Spinal cord (tissue), 10 donors: ENCODE measurements at places on chromosomes 2 and 18. TPM values are rescaled to one million over a fixed set of nuclear protein-coding genes. Genes with fewer than 3 reads are reported as not detected.

DNA sequence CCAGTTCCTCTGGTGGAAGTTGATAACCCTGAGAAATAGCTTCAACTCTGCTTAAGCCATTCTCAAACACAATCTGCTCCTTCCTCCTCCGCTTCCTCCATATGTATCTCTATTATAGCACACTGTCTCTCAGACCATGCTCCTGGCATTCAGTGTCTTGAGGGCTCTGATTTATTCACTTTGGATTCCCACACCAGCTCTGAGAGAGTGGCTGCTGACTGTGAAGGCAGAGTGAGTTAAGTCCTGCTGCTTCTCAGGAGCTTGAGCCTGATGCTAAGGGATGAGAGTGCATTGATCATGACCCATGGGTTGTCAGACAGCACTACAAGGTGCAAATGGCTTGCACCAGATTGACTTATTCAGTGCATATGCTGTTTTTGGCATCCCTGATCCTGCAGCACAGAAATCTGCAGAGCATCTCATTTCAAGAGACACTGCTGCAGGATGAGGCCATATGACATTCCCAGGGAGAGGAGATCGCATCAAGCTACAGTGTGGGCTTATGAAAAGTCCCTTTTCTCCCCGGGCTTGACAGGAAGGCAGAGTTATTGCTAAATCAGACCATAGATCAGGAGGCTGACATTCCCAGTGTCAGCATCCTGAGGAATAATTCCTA is 500.5 kb upstream of the RAB6C start:
- H3K36me3 ChIP-seq: no peaks in the 10 kb centered on the region
- DNase-seq: no peak
- peaks cover 3% of the 10 kb centered on the region for H3K4me1 ChIP-seq
- no peaks in the 10 kb centered on the region for H3K27me3 ChIP-seq
- H3K4me3 ChIP-seq: no peak overlapping the region

- H3K36me3 ChIP-seq: no peaks in the 10 kb centered on the region
- no peak overlapping the region for H3K4me3 ChIP-seq
- H3K27me3 ChIP-seq: no peaks in the 10 kb centered on the region
- no peak overlapping the region for H3K27ac ChIP-seq
- DNase-seq: no peak
Measured at GRCh38 chr2:96403481-96403880, 67.9 kb downstream of the NCAPH start.

Gene ABCG5
- 0.38 TPM for polyA plus RNA-seq

Gene SH3RF3
- 10.4 TPM for polyA plus RNA-seq

Gene MTLN
- polyA plus RNA-seq: 35.1 TPM

- no peak for DNase-seq
- H3K27me3 ChIP-seq: no peaks in the 10 kb centered on the region
- H3K4me1 ChIP-seq: peaks cover 12% of the 10 kb centered on the region
- no peaks in the 10 kb centered on the region for H3K36me3 ChIP-seq
- H3K4me3 ChIP-seq: no peak overlapping the region
Measured at GRCh38 chr2:17799301-17800120, 16.7 kb upstream of the MSGN1 start.

GRCh38 chr2:176500901-176501300 is 231.7 kb downstream of the MTX2 start:
- no peak overlapping the region for H3K4me3 ChIP-seq
- no peak for DNase-seq
- no peaks in the 10 kb centered on the region for H3K27me3 ChIP-seq
- no peak overlapping the region for H3K27ac ChIP-seq
- H3K4me1 ChIP-seq: no peaks in the 10 kb centered on the region

DNA sequence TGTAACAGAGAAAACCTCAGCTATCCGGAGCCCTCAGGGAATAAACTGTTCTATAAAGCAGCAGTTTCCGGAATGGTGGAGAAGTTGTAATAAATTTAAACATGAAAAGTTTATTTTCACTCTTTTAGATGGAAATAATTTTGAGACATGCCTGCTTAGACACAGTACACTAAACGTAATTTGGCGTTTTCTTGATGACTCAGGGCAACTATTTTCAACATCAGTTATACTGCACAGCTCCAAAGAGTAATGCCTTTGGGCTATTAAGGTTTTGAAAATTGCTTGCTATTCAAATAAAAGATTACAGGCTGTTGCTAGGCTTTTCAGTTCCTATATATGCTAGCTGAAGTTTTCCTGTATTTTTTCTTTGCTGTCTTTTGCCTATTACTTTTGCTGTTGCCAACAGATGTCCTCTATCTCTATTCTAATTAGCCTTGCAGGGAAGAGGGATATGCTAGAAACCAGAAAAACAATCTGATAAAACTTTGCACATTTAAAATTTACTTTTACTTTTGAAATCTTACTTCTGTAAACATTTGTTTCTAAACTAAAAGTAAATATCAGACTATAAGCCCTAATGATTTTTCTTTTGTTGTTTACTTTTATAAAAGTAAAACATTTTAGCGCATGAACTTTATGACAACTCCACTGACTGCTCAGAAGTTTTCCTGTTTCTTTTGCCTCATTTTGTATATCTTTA is 113.4 kb upstream of the WDSUB1 start:
- no peaks in the 10 kb centered on the region for H3K4me1 ChIP-seq
- H3K27ac ChIP-seq: no peak overlapping the region
- no peaks in the 10 kb centered on the region for H3K36me3 ChIP-seq
- H3K4me3 ChIP-seq: no peak overlapping the region

Gene L3MBTL4
- 4.2 TPM for polyA plus RNA-seq

Gene TMEM178A
- polyA plus RNA-seq: 55.0 TPM

Gene GCKR
- polyA plus RNA-seq: 1.7 TPM

DNA sequence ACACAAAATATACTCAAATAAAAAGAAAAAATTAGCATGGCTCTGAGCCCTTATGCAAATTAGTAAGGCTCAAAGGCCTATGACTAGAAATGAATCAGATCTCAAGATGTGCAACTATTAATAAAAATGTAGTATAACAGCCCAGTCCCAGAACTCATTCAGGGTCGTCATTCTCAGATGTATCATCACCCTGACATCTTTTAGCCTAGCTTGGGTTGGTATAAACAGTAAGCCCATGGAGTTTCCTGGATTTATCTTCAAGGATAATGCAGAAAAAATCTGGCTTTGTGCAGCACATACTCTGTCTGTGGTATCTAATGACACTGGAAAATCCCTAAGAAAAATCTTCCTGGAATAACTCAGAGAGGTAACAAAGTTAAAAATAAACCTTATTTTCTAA is 239.3 kb downstream of the ZNF385B start:
- H3K36me3 ChIP-seq: no peaks in the 10 kb centered on the region
- no peaks in the 10 kb centered on the region for H3K4me1 ChIP-seq
- no peak overlapping the region for H3K27ac ChIP-seq
- no peak for DNase-seq
- no peaks in the 10 kb centered on the region for H3K27me3 ChIP-seq

Gene MOCOS
- 0.76 TPM for polyA plus RNA-seq

DNA sequence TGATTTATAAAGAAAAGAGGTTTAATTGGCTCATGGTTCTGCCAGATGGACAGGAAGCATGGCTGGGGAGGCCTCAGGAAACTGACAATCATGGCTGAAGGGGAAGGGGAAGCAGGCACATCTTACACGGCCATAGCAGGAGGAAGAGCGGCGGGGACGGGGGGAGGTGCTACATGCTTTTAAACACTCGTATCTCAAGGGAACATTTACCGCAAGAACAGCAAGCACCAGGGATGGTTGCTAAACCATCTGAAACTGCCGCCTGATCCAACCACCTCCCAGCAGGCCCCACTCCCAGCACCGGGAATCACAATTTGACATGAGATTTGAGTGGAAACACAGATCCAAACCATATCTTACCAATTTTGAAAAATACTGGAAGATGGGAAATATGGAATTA is 362.8 kb downstream of the FBXO15 start:
- DNase-seq: no peak
- no peak overlapping the region for H3K4me3 ChIP-seq
- no peaks in the 10 kb centered on the region for H3K27me3 ChIP-seq
- no peak overlapping the region for H3K27ac ChIP-seq
- H3K4me1 ChIP-seq: no peaks in the 10 kb centered on the region

Gene ACOXL
- 0.45 TPM for polyA plus RNA-seq

GRCh38 chr2:72211777-72212485 is 64.3 kb upstream of the CYP26B1 start:
- H3K4me1 ChIP-seq: no peaks in the 10 kb centered on the region
- H3K27ac ChIP-seq: no peak overlapping the region
- DNase-seq: no peak
- no peak overlapping the region for H3K4me3 ChIP-seq
- H3K36me3 ChIP-seq: no peaks in the 10 kb centered on the region
- H3K27me3 ChIP-seq: no peaks in the 10 kb centered on the region

GRCh38 chr18:65322895-65323294 is 427.9 kb upstream of the CDH7 start:
- no peaks in the 10 kb centered on the region for H3K36me3 ChIP-seq
- no peaks in the 10 kb centered on the region for H3K27me3 ChIP-seq
- H3K4me1 ChIP-seq: no peaks in the 10 kb centered on the region
- no peak for DNase-seq
- H3K4me3 ChIP-seq: no peak overlapping the region

- DNase-seq: no peak
- no peak overlapping the region for H3K4me3 ChIP-seq
Measured at GRCh38 chr2:70668911-70669310, 99.1 kb downstream of the ADD2 start.

GRCh38 chr2:71281950-71282349 is 49.6 kb upstream of the ZNF638 start:
- no peaks in the 10 kb centered on the region for H3K27me3 ChIP-seq
- no peak overlapping the region for H3K4me3 ChIP-seq
- no peak overlapping the region for H3K27ac ChIP-seq
- DNase-seq: no peak
- no peaks in the 10 kb centered on the region for H3K36me3 ChIP-seq

GRCh38 chr2:69781321-69782248 is 39.7 kb downstream of the ANXA4 start:
- DNase-seq: no peak
- H3K36me3 ChIP-seq: no peaks in the 10 kb centered on the region
- H3K27me3 ChIP-seq: no peaks in the 10 kb centered on the region

DNA sequence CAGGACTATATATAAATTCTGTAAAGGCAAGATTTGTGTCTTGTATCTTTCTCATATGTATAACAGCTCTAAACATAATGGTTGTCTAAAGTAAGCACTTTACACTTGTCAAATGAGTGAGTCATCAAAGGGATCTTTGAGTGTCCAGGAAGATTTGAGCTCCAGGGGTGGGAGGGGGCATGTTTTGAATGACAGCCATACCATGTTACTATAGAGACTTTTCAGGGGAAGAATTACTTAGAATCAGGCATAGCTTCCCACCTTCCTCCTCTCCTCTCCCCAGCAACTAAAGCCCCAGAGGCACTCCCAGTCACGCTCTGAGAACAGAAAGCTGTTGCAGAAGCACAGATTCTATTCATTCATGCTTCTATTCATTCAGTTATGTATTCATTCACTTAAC is 65.8 kb upstream of the ALK start:
- peak; percentile 13 for DNase-seq
- H3K36me3 ChIP-seq: no peaks in the 10 kb centered on the region
- no peak overlapping the region for H3K27ac ChIP-seq
- no peaks in the 10 kb centered on the region for H3K4me1 ChIP-seq
- no peak overlapping the region for H3K4me3 ChIP-seq

Gene GALNT3
- 7.5 TPM for polyA plus RNA-seq

Gene FAM228A
- polyA plus RNA-seq: 1.8 TPM

GRCh38 chr18:3086871-3087270 is 73.9 kb upstream of the LPIN2 start:
- DNase-seq: no peak
- no peaks in the 10 kb centered on the region for H3K4me1 ChIP-seq
- no peak overlapping the region for H3K4me3 ChIP-seq
- H3K27me3 ChIP-seq: no peaks in the 10 kb centered on the region
- peaks cover 3% of the 10 kb centered on the region for H3K36me3 ChIP-seq
- no peak overlapping the region for H3K27ac ChIP-seq

DNA sequence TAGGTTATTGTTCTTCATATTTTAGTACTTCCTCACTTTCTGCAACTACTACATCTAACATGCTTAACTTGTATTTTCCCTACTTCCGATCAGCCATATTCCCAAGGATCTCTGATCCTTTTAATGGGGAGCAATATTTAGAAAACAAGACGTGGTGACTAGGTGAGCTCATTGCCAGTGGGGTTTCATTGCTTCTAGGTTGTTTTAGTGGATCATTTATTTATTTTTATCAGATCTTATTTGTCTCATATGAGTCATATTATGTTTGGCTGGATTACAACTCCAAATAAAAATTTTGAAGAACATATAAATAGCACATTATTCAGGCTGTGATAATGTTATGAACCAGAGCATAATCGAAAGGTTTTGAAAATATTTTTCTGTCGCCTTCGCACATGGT is 480.9 kb upstream of the TMEFF2 start:
- no peak overlapping the region for H3K27ac ChIP-seq
- H3K27me3 ChIP-seq: no peaks in the 10 kb centered on the region
- no peak for DNase-seq
- no peak overlapping the region for H3K4me3 ChIP-seq

- H3K27me3 ChIP-seq: peaks cover 57% of the 10 kb centered on the region
- H3K4me3 ChIP-seq: peak within 1 kb of the TSS; percentile 45
- H3K27ac ChIP-seq: no peak within 1 kb of the TSS
- no peak for DNase-seq
- H3K36me3 ChIP-seq: no peaks in the 10 kb centered on the region
Measured at GRCh38 chr2:95025406-95026319, at the start of gene MAL. Gene MAL, plus strand, starts transcription at chr2:95025708. Its CDS starts 85 bp downstream, at chr2:95025793.

Gene BCL11A
- 61.6 TPM for polyA plus RNA-seq

Gene GAD1
- 80.7 TPM for polyA plus RNA-seq

Gene PLB1
- 10.5 TPM for polyA plus RNA-seq

Gene ANKRD53
- 6.8 TPM for polyA plus RNA-seq
